ENCODE measurements at places on chromosomes 2 and 18.

- no peak for DNase-seq
Measured at GRCh38 chr2:40488927-40489677, 37.2 kb upstream of the SLC8A1 start.

DNA sequence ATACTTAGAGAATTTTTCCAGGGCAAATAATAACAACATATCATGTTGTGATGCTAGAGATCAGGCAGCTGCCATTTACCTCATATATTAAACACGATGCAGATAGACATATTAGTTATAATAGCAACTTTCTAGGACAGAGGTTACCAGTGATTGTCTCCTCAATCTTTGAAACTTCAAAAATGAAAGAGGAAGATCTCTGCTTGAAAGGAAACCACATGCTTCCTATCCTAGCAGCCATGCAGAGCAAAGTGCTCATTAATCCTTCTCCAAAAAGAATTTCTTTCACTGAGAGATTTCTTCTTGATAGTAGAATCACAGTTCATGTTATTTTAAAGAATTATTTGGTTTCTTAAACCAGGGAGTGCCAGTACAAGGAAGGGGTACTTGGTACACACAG is 317.2 kb downstream of the CPS1 start:
- no peak for DNase-seq

DNA sequence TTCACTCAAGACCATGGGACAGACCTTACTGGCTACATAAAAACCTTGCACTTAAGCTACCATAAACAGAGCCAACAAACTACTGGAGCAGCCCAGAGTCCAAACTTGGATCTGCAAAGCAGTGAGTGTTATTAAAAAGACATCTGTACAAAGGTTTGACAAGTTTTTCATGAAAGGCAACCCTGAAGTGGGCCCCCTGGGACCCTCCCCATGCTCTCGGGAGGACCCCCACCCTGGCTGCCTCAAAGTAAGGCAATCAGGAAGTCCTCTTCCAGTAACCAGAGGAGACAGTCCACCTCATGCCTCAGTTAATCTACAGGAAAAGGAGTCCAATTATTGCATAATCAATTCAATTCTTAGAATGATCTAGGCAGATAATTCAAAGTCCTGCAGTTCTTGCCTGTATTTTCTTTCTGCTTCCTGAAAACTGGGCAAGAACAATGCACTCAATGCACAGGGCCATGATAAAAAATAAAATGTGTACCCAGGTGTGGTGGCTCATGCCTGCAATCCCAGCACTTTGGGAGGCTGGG is 69.7 kb downstream of the TBC1D8 start:
- DNase-seq = no peak

GRCh38 chr2:215737477-215737876 is 275.9 kb downstream of the MREG start:
- DNase-seq = no peak

- no peak for DNase-seq
Measured at GRCh38 chr2:54613386-54613785, 110.1 kb upstream of the EML6 start.

DNA sequence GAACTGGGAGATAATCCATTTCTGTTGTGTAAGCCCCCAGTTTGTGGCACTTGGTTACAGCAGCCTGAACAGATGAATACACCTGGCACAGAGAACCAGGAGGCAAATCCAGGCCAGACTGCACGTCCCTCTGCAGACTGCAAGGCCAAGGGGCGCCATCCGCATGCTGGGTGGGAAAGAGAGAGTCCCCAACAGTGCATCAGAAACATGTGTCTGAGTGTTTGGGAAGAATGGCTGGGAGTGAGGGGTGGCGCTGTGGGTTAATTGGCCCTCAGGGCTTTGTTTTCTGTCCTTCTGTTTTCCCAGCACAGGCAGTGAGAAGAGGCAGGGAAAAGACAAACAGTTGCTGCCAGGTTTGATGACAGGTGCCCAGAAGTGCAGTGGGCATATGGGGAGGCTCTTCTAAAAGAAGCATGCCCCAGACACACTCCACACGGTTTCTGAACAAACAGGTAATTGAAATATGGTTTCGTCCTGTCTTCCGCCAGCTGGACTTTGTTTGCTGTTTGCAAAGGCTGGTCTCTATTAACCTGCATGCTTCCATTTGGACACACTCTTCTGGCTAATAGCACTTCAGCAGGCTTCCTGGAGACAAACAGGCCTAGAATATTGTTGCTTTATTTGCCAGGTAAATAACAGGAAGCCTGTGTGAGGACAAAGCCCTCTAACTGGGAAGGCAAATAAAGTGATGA is 43.4 kb upstream of the SEC11C start:
- no peak for DNase-seq

GRCh38 chr2:69975853-69976462 is 14.5 kb upstream of the ASPRV1 start:
- DNase-seq = no peak

GRCh38 chr2:239277401-239278085 is 123.3 kb downstream of the HDAC4 start:
- DNase-seq = no peak

GRCh38 chr18:41146301-41146700 is 808.7 kb upstream of the PIK3C3 start:
- no peak for DNase-seq

GRCh38 chr2:74947703-74948102 is 10.7 kb upstream of the POLE4 start:
- no peak for DNase-seq

DNA sequence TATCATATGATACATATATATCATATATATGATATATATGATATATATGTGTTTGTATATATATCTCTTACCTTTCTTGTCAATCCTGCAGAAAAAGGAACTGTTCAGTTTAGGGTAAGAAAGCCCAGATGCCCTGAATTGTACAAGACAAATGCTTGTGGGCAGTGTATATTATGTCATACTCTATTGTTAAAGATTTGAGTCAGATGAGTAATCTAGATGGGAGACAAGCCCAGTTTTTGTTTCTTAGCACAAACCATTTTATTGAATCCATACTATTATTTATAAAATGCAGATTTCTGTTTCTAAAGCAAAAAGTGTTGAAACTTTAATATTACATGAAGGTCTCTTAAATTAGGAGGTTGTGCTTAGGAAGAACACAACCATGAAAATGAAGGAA is 90.6 kb downstream of the VRK2 start:
- no peak for DNase-seq

DNA sequence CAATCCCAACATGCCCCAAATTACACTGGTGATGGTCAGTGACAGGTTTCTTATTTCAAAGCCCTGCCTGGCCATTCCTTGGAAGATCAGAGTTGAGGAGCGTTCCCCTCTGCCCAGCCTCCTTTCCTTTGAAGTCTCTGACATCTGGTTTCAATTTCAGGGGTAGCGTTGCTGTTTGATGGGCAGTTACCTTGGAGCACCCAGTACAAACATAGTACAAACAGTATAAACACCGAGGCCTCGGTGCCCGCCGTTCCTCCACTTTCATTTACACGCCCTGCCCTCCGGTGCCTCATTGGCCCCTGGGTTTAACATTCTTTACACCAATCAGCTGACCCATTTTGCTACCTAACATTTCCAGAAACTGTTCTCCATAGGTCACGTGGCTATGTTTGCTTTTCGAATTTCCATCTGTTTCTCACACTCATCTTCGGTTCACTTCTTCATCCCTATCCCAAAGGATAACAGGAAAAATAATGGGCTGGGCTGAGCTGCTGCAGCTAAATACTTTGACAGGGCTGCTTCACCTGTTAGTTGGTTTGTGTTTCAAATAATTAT is 65.6 kb downstream of the NRP2 start:
- DNase-seq = no peak

DNA sequence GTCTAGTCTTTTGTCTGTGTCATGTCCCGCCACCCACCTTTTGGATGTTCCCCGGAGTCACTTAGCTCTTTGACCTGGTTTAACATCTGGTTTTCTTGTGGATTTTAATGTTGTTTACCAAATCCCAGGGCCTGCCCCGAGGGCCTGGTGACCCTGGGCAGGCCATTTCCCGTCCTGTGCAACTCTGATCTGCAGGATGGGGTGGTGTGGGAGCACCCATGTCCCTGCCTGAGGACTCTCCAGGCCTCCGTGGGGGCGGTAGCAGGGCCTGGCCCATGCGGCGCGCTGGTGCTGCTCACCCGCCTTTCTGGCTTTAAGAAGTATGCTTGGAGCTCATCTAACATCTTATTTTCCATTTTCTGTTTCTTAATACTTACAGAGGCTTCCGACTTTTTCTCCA is 10.7 kb downstream of the RAMP1 start:
- DNase-seq = no peak

- no peak for DNase-seq
Measured at GRCh38 chr18:63848159-63848558, 39.3 kb upstream of the SERPINB2 start.

DNA sequence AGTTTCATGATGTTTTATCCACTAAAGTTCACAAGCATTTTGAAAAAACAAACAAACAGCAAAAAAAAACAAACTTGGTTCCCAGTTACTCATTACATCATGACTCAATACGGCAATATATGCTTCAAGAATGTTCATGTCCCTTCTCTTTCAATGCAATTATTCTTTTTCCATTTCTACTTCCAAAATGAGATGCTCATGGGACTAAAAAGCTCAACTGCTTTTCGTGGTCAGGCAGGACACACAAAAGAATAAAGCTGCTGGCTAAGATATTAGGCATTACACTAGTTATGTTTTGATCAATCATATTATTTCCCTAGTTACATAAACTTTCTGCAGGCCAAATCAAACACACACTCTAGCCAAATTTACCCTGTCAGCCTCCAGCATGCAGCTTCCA is 301.3 kb downstream of the EPHA4 start:
- DNase-seq = no peak

GRCh38 chr2:134489732-134490384 is 228.9 kb downstream of the TMEM163 start:
- DNase-seq = no peak

- DNase-seq = no peak
Measured at GRCh38 chr2:161576421-161576820, 47.8 kb upstream of the SLC4A10 start.

DNA sequence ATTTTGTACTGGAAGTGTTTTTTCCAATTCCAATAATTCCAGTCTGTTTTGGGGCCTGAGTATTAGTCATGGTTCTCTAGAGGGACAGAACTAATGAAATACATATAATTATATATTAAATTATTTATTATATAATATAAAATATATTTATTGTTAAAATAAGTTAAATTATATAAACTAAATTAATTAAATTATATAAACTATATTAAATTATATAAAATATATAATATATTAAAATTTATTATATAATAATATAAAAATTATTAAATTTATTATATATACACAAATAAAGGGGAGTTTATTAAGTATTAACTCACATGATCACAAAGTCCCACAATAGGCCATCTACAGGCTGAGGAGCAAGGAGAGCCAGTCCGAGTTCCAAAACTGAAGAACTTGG is 253.4 kb upstream of the NETO1 start:
- no peak for DNase-seq

All from stimulated activated CD8-positive, alpha-beta memory T cell treated with anti-CD3 and anti-CD28 coated beads, Interleukin-7, amount 100 ng/mL, for 1 hour (primary cell).